ENCODE measurements at places on chromosomes 11 and 22.

GRCh38 chr22:47310601-47311000, 548.2 kb downstream of the TBC1D22A start:
- DNase-seq = no peak

DNA sequence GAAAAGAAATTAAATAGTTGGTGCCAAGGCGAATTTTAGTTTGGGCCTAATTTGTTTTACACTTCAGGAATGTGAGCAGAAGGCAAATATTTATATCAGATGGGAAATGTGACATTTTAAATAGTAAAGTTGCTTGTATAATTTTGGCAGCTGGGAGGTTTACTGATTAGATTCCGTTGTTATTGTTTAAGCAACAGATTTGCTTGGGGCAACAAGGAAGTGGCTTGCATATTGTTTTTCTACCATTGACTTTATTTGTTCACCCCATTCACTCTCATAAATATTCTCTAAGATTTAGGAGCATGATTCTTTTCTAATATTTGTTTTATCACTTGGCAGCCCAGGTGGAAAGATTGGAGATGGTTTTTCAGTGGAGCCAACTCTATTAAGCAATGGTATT, 40.5 kb upstream of the RAG2 start:
- no peak for DNase-seq

GRCh38 chr22:28923826-28924732, 40.7 kb downstream of the ZNRF3 start:
- no peak for DNase-seq

DNA sequence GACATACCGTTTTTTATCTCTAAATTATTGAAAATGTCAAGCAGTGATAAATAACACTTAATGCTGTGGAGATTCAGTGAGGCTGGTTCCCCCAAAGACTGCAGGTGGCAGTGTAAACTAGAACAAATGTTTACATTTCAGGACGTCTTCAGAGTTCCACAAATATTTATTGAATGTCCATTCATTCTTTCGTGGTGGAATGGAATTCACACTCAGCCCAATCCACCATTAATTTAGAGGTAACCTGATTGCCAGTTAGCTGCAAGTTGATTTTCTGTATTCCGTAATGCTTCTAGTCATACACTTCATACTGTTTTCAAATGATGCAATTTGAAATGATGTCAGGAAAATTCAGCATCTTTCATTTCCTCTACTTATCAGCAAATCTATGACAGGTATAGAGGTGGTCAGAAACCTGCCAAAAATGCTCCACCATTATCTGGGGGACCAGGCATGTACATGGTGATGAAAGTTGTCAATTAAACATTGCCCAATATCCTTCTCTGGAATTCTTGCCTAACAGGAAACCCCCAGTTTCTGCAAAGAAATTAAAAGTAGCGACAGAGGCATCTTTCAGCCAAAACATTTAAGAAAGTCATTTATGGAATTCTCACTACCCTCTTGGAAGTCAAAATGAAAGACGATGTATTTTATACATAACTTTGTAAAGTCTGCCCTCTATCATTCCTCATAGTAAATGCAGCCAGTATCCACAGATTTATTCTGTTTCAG, 94.3 kb upstream of the BMAL1 start:
- no peak for DNase-seq

- DNase-seq = no peak
These were observed 146.4 kb downstream of the C11orf91 start for GRCh38 chr11:33554219-33554618.

- no peak for DNase-seq
These were observed 10.5 kb downstream of the MCAM start for GRCh38 chr11:119306373-119306890.

DNA sequence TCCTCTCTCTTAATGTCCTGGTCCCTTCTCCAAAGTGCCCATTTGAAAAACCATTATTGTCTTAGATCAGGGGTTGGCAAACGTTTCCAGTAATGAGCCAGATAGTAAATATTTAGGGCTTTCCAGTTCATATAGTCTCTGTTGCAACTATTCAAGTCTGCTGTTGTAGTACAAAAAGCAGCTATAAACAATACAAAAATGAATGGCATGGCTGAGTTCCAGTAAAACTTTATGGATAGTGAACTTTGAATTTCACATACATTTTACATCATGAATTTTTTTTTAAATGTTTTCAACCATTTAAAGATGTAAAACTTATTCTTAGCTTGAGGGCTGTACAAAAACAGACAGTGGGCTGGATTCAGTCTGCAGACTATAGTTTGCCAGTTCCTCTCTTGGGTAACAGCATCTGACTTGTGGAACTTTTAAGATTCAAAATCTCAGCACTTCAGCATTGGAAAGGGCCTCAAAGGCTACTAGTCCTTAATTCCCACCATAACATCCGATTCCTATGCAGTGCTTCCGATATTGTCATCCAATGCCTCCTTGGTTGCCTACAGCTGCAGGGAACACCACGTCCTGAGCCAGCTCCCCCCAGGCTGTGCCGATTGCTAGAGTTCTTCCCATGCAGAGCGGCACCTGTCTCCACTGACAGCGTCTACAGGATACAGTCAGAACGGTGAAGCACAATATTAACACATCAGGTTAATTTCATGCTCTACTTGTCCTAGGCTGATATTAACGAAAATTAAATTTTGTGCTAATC, 65.6 kb upstream of the E2F8 start:
- no peak for DNase-seq

GRCh38 chr11:112506852-112507251, 246.2 kb upstream of the PLET1 start:
- DNase-seq = no peak

GRCh38 chr22:43824724-43825420, 12.8 kb upstream of the EFCAB6 start:
- DNase-seq = no peak

DNA sequence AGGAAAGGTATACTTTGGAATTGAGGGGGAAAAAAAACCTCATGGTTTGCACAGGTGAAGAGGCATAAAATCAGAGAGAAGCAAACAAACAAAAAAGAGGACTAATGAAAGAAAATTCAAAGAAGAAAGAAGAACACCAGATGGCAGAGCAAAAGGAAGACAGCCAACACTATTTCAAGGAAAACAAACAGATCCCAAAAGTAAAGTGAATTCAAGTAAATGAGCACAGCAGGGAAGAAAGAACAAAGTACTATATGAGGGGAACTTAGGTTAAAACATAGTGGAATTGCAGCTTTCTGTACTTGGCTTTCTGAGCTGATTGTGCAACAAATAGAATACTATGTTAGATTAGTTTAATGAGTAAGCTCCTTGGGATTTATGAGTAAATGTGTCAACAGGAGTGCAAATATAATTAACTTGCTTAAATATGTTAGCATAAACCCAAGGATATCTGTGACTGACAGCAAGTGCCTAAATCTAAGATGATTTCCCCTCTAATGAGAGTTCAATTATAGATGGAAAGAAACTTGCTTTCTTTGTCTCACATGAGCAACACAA, 404.6 kb upstream of the CNTN5 start:
- DNase-seq = no peak

DNA sequence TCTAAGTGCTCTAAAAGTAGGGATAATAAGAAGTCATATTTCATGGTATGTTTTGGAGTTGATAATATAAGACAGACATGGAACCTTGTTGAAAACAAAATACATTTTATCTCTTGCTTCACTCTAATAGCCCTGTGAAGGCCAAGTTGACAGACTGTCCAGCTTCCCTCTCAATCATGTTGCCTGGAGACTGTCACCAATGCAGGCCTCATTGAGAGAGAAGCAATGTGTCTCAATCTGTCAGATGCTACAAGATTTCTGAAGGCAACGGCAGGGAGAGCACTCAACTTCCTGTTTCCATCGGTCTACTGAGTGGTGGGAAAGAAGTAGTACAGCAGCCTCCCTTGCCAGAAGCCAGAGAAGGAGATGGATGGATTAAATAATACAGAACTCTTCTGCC, 23.6 kb upstream of the FJX1 start:
- no peak for DNase-seq

DNA sequence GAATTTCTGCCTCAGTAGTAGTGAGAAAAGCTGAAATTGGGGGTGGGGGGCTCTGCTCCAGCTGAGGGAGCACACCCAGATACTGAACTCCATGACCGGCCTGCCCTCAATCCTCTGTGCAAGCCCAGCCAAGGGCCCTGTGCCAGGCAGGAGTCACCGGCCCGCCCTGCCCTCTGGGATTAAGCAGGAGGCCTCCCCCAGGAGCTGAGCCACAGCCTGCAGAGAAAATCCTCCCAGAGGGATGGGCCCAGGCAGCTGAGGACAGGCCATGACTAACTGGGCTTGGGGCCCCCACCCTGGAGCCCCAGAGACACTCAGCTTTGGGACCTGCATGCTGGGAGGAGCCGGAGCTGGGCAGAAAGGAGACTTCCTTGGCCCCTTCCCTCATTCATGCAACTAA, 48.8 kb downstream of the MN1 start:
- DNase-seq = no peak

GRCh38 chr22:46063846-46064227, 86.5 kb upstream of the PPARA start:
- no peak for DNase-seq

GRCh38 chr11:113859665-113860064, 15.7 kb downstream of the USP28 start:
- no peak for DNase-seq

DNA sequence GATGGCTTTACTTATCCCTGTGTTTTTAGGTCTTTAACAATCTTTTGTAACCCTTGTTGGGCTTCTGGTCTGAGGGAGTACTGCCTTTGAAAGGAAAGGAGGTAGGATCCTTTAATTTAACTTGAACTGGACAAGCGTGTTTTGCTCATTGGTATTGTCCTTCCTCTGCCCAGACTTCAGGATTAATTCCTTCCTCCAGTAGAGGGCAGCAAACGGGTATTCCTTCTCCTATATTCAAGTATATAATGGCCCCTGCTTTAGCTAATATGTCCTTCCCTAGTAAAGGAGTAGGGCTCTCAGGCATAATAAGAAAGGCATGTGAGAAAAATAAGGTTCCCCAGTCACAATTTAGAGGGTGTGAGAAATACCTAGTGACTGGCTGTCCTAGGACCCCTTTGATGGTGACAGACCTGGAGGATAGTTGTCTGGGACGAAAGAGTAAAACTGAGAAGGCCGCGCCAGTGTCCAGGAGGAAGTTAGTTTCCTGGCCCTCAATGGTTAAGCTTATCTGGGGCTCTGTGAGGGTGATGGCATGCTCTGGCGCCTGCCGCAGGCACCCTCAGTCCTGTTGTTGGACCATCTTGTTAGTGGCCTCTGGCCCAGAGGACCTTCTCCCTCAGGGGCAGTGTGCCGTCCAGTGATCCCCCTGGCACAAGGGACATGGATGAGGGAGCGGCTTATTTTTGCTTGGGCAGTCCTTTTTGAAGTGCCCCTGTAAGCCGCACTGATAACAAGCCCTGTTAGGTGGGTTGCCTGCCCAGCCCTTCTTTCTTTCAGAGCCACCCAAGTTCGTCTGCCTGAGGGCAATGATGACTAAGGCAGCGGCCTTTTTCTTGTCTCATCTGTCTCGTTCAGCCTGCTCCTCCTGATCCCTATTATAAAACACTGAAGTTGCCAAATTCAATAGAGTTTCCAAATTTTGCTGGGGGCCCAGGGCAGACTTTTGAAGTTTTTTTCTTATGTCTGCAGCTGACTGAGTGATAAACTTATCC, 51.8 kb downstream of the C11orf71 start:
- DNase-seq = peak; percentile 40

GRCh38 chr11:95863486-95864140, 60.3 kb downstream of the MTMR2 start:
- DNase-seq = no peak

DNA sequence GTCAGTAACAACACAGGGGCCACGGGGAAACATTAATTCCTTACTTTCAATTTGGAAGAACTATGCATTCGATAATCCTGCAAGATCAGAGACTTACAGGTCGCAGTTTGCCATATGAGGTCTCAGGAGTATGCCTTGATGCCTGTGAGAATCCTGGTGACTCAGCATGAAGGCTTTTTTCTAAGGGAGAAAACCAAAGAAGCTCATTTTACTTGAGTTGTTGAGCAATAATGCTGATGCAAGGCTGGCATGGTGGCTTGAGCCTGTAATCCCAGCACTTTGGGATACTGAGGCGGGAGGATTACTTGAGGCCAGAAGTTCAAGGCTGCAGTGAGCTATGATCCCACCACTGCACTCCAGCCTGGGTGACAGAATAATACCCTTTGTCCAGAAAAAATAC, 26.6 kb downstream of the ATG16L2 start:
- no peak for DNase-seq

DNA sequence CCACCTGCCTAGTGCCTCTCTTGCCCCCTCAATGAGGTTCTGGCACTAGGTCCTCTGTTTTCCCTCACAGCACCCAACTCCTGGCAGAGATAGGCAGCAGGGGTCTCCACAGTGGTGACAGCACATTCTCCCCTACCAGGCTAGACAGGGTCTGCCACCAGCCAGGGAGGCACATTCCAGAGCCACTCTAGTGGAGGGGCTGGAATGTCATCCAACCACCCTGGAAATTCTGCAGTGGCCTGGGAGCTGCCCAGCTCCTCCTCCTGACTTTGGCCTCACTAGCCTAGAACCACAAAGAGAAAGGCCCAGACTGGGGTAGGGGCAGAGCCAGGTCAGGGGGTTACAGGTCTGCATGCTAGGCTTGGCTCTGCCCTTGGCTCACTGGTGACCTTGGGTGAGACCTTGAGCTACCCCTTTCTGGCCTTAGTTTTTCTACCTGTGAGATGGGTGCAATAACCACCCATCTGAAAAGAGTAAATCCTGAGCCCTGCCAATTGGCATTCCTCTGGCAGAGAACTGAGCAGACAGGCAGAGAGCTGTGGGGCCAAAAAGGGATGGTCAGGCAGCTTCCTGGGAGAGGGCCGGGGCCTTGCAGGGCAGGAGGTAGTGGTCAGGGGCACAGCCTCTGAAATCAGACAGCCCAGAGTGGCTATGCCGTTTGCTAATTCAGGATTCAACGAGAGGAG, 7.1 kb downstream of the P2RY2 start:
- no peak for DNase-seq

DNA sequence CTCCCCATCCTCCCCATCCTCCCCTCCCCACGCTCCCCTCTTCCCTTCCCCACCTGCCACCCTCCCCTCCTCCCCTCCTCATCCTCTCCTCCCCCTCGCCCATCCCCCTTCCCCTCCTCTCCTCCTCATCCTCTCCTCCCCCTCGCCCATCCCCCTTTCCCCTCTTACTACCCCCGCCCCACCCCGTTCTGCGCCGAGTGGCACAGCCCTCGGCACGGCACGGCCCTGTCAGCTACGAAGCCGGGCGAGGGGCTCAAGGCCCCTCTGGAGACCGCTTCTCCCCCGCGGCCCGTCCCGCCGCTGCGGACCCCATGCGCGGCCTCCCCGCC, 449.9 kb downstream of the OPCML start:
- DNase-seq = no peak

DNA sequence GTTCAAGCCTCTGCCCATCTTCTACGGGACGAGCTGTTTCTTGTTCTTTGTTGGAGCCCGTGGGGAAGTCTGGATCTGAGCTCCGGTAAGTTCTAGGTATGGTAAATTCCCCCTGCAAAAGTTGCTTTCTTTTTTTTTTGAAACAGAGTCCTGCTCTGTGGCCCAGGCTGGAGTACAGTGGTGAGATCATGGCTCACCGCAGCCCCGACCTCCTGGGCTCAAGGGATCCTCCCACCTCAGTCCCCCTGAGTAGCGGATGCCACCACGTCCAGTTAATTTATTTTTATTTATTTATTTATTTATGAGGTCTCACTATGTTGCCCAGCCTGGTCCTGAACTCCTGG, 35.5 kb upstream of the MOB2 start:
- no peak for DNase-seq

GRCh38 chr11:116981266-116981885, 116.9 kb downstream of the SIK3 start:
- no peak for DNase-seq

GRCh38 chr11:69320756-69321741, 27.1 kb downstream of the MYEOV start:
- no peak for DNase-seq

Data from stimulated activated CD4-positive, alpha-beta T cell treated with anti-CD3 and anti-CD28 coated beads, Interleukin-4, amount 100 ng/mL, for 24 hours (primary cell).